ENCODE measurements at places on chromosomes 6 and 20.

DNA sequence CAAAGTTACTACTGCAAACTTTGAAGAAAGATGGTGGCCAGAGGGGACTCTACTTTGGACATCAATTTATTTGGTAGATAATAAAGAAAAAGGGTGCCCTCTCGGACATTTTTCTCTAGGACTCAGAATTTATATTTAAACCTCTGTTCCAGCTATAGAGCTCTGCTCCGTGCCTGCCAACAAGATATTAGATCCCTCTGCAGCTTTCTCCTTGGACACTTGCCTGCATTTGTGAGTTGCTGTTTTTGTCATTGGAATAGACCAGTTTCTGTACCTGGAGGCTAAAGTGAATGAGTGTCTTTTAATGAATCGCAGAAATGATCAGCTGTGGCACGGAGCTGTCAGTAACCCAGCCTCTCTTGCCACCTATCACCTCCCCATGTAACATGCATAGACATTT, 253.5 kb downstream of the NRN1 start:
- DNase-seq, result no peak

DNA sequence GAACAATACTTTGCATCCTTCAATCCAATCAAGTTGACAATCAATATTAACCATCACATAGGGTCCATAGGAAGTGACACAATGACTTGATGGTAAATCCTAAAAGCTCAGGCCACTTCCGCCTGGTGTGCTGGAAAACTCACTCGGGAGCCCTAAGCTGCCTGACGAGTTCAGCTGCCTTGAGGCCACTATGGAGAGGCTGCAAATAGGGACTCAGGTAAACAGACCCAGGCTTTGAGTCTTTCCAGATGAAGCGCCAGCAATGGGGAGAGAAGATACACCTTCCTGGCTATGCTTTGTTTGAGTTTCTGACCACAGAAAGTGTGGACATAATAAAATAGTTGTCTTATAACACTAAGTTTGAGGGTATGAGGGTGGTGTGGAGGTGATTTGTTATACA, 112.6 kb downstream of the GPR63 start:
- DNase-seq, result no peak

DNA sequence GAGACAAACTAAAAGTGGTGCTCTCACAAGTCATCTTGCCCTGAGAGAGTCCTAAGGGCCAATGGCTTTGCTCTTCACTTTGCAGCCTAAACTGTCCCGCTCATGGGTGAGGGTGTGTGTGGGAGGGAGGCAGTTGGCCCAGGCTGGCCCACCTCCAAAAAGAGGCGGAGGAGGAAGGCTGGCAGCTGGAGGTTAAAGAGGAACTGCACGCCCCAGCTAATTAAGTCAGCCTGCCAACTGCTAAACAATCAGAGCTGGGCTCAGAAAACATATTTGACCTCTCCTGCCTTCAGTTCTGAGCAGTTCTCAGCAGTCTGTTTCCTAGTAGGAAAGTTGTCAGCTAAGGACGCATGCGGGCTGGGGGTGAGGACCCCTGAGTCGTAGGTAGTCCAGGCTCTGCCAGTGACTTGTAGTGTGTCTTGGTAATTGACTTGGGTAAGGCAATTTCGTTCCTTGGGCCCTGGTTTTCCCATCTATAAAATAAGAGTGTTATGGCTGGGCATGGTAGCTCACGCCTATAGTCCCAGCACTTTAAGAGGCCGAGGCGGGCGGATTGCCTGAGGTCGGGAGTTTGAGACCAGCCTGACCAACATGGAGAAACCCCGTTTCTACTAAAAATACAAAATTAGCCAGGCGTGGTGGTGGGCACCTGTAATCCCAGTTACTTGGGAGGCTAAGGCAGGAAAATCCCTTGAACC, 17.0 kb downstream of the GSS start:
- DNase-seq, result no peak

DNA sequence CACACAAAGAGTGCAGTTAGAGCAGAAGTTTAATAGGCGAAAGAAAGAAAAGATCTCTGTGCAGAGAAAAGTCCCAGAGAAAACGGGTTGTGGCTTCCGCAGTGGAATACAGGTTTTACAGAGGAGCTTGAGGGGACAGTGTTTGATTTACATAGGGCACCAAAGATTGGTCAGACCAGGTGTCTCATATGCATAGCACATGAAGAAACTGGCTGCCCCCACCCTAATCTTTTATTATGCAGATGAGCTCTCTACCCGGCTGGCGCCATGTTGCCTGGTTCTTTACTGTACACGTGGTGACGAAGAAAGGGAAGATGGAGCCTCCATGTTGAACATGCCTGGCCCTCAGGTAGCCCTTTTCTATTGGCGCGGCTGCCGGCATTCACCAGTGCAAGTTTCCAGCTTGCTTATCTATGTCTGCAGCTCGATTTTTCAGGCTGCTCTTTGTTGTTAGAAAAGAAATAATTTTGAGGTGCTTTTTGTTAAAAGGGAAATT, 47.4 kb downstream of the SLC35B3 start:
- no peak for DNase-seq

- DNase-seq, result no peak
Observed at GRCh38 chr6:80543598-80544222, 437.2 kb downstream of the BCKDHB start.

GRCh38 chr6:1624058-1624850, 14.5 kb downstream of the FOXC1 start:
- no peak for DNase-seq

GRCh38 chr20:34561661-34562060, 3.1 kb downstream of the MAP1LC3A start:
- no peak for DNase-seq

DNA sequence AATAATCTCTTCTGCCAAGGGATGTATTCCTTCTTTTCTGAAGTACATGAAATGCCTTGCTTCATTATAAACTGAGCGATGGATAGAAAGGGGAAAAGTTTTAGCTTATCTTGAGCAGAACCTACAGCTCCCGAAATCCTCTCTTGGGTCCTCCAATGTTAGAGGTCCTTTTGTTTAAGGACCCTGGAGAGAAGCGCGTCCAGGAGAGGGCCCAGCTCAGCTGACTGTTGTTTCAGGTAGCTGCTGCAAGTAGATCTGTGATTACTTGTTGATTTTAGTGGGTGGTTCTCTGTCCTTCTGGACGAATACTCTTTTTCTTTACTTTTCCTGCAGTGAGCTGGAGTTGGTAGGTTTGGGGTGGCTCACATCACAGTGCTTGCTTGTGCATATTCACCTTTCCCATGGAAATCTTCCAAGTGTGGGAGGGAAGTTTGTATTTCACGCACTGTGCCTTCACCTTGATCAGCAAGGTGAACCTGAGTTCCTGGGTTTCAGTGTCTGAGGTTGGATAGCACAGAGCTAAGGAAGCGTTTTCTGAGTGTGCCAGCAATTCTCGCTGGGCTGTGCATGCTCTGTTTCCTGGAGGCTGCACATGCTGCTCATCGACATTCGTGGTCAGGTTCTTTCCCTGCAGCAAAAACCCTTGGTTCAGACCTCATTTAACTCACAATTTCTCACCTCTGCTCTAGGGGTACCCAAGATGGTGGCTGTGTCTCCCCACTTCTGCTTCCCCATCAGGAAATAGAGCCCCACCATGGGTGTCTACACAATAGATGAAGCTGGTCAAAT, 176.3 kb downstream of the JARID2 start:
- no peak for DNase-seq

- DNase-seq, result no peak
Observed at GRCh38 chr6:52555518-52556233, 21.2 kb downstream of the TRAM2 start.

DNA sequence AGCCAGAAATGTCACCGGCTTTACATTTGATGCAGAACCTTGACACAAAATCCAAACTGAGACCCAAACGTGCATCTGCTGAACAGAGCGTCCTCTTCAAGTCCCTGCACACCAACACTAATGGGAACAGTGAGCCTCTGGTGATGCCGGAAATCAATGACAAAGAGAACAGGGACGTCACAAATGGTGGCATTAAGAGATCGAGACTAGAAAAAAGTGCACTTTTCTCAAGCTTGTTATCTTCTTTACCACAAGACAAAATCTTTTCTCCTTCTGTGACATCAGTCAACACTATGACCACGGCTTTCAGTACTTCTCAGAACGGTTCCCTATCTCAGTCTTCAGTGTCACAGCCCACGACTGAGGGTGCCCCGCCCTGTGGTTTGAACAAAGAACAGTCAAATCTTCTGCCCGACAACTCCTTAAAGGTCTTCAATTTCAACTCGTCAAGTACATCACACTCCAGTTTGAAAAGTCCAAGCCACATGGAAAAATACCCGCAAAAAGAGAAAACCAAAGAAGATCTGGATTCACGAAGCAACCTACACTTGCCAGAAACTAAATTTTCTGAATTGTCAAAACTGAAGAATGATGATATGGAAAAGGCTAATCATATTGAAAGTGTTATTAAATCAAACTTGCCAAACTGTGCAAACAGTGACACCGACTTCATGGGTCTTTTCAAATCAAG, 108.4 kb downstream of the RTN4IP1 start:
- DNase-seq, result no peak

All from epithelial cell of prostate (primary cell).